Spleen (tissue), 13 donors: ENCODE measurements at places on chromosomes 13 and 19. TPM values are rescaled to one million over a fixed set of nuclear protein-coding genes. Genes with fewer than 3 reads are reported as not detected.

FCER2 gene
- 43.0 TPM for total RNA-seq

SHD gene
- not detected for total RNA-seq

HSD17B14 gene
- total RNA-seq, result 8.1 TPM

PSG1 gene
- total RNA-seq, result not detected

GRCh38 chr13:21901811-21902708 lies 231.2 kb downstream of the FGF9 start:
- no peaks in the 10 kb centered on the region for H3K36me3 ChIP-seq
- H3K27ac ChIP-seq, result no peak overlapping the region
- H3K4me1 ChIP-seq, result no peaks in the 10 kb centered on the region
- H3K4me3 ChIP-seq, result no peak overlapping the region
- no peaks in the 10 kb centered on the region for H3K27me3 ChIP-seq
- no peak for DNase-seq

GRCh38 chr13:40609972-40610726 lies 56.3 kb downstream of the FOXO1 start:
- peaks cover 62% of the 10 kb centered on the region for H3K4me1 ChIP-seq
- no peaks in the 10 kb centered on the region for H3K27me3 ChIP-seq
- H3K36me3 ChIP-seq, result no peaks in the 10 kb centered on the region
- peak overlapping the region; percentile 8 for H3K27ac ChIP-seq
- DNase-seq, result no peak

DNA sequence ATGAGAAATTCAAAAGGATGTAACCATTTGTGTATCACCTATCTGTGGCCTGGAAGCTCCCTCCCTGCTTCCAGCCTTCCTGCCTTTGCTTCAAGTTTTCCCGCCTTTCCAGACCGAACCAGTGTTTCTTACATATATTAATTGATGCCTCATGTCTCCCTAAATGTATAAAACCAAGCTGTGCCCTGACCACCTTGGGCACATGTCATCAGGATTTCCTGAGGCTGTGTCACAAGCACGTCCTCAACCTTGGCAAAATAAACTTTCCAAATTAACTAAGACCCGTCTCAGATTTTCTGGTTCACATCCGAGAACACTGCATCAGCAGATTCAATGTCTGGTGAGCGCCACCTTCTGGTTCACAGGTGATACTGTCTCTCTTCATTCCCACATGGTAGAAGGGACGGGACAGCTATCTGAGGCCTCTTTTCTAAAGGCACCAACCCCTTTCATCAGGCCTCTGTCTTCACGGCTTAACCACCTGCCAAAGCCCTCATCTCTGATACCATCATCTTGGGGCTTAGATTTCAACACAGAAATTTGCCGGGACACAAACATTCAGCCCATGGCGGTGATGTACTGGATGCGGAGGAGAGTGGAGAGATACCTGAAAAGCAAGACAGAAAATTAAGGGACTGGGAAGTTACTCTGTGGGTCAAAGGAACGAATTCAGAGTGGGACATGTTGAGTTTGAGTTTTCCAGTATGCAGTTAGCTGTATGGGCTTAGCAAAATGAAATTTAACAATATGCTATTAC lies 58.7 kb upstream of the PABPC3 start:
- peaks cover 38% of the 10 kb centered on the region for H3K27me3 ChIP-seq
- no peaks in the 10 kb centered on the region for H3K36me3 ChIP-seq
- H3K4me3 ChIP-seq, result no peak overlapping the region
- no peak for DNase-seq
- no peak overlapping the region for H3K27ac ChIP-seq
- H3K4me1 ChIP-seq, result no peaks in the 10 kb centered on the region

DNA sequence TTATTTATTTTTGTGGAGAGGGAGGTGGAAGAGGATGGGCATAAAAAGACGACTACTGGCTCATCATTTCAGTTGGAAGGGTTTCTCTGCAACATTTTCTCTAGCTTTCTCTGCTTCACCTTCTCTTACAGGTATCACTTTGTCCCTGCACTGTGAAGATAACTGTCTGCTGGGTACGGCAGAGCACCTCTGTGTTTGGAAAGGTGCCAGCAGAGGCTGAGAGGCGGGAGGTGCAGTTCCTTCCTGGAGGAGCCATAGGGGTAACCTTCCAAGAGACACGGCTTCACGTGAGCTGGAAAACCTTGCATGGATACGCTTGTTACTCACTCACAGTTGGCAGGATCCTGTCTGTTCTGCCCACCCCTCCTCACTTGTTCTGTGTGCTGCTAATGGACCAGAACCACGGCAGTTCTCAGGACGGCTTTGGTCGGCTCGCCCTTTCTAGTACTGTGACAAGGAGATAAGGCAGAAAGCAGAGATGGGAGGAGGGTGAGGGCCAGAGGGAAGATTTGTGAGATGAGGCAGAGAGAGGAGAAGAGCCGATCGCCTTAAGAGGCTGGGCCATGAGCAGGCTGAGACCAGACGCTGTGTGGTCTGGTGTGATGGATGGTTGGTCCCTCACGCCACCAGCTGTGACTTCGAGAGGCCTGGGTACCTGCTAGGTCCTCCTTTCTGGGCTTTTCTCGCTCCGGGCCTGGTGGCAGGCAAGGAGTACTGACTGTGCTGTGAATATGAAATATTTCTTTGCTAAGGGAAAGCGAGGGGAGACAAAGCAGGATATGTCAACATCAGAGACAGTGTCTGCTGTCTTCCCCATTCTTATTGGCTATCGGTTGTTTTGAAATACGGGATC lies 66.8 kb downstream of the MRPL57 start:
- no peak for DNase-seq
- no peak overlapping the region for H3K27ac ChIP-seq
- H3K36me3 ChIP-seq, result no peaks in the 10 kb centered on the region
- H3K4me1 ChIP-seq, result no peaks in the 10 kb centered on the region
- H3K4me3 ChIP-seq, result no peak overlapping the region

DNA sequence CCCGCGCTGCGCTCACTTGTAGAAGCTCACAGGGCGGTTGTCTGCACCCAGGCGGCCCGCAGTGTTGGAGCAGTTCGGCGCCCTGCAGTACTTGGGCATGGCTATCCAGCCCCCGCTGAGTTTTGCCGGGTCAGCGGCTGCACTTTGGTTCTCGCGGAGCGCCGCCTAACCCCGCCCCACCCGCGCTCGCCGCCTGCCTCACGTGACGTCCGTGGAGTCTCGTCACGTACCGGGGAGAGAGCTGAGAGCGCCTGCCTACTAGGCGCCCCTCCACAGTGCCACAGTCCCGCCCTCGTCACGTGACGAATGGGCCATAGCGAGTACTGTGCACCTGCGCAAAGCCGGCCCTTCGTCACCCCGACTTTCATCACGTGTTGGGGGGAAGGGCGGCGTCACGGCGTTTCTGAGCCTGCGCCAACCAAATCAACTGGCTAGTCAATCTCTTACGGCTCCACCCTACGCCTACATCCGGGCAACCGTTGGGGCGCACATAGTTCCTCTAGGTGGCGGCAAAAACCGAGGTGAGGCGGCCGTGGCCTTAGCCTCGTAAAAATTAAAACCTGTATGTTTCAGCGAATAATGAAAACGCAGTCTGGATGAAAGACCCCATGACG lies at the start of gene THAP8:
Gene THAP8, minus strand, starts transcription at position 167 of the 614 bp plus-strand sequence. Its CDS starts 68 bp downstream, at position 99.
- H3K4me1 ChIP-seq, result peaks cover 34% of the 10 kb centered on the region
- H3K4me3 ChIP-seq, result peak within 1 kb of the TSS; percentile 79
- peak within 1 kb of the TSS; percentile 98 for H3K27ac ChIP-seq
- DNase-seq, result peak; percentile 100

DNA sequence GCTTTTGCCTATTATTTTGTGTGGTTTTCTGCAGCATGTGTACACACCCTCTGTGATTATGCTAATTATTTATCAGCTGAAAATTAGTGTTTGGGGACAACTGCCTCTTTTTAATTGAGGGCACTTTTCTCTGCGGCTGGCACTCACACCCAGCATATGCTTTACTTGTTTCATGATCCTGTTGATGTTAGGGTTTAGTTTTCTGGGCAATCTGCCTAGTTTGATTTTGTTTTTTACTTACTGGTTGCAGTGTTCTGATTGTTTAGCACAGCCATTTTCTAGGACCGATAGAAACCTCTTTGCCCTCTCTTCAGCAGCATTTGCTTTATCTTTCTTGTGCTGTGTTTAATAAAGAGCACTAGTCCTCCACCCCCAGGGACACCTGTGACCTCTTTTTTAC lies 161.6 kb downstream of the PAN3 start:
- H3K4me1 ChIP-seq, result no peaks in the 10 kb centered on the region
- no peak overlapping the region for H3K27ac ChIP-seq
- no peak overlapping the region for H3K4me3 ChIP-seq
- no peaks in the 10 kb centered on the region for H3K27me3 ChIP-seq

DNA sequence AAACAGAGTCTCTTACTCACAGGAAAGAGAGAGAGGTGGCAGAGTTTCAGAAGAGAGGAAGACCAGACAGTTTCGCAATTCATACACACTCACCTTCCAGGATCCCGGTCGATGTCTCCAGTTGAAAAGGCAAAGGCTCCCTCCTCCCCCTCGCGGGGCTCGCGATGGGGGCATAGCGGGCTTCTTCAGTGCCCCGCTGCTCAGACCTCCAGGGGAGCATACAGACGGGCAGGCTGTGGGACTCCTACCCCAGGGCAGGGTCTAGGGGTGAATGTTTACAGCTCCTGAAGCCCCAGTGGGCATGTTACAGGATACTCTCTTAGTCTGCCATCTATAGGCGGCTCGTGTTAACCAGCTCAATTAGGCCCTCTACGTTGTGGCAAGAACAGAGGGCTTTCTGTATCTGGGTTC lies 139.2 kb downstream of the SLITRK5 start:
- no peaks in the 10 kb centered on the region for H3K27me3 ChIP-seq
- peak overlapping the region; percentile 39 for H3K27ac ChIP-seq
- H3K36me3 ChIP-seq, result no peaks in the 10 kb centered on the region
- peak; percentile 69 for DNase-seq

DNA sequence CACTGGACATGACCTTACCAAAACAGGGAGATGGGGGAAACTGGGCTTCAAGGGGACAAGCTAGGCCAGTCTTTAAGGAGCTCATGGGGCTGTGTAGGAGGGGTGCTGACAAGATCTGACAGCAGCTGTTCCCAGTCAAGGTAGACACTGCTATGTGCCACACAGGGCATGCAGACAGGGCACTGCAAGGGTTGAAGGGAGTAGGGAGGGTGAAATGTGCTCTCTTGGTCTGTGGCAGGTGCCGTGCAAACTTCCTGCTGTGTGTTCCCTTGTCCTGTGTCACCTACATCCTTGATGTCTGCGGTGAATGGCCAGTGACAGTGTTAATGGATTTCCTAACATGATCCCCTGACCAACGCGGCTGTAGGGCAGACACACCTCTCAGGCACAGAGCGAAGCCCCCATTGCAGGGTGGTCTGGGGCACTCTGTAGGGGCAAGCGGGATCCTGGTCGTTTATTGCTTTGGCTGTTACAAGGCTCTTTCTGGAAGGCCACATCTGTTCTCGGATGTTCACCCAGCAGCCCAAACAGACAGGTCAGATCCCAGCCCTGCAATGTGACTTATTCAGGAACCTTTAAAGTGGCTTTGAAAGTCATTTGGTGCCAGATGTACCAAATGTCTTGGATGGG lies 199.5 kb upstream of the ZNF536 start:
- H3K27ac ChIP-seq, result no peak overlapping the region
- no peaks in the 10 kb centered on the region for H3K36me3 ChIP-seq
- H3K4me3 ChIP-seq, result no peak overlapping the region
- no peaks in the 10 kb centered on the region for H3K27me3 ChIP-seq

GRCh38 chr13:65112531-65112941 lies 2117.6 kb downstream of the PCDH9 start:
- no peak for DNase-seq
- no peaks in the 10 kb centered on the region for H3K4me1 ChIP-seq
- no peaks in the 10 kb centered on the region for H3K36me3 ChIP-seq
- no peak overlapping the region for H3K27ac ChIP-seq

- DNase-seq, result no peak
- no peak overlapping the region for H3K4me3 ChIP-seq
- H3K27ac ChIP-seq, result no peak overlapping the region
- no peaks in the 10 kb centered on the region for H3K36me3 ChIP-seq
Observed at GRCh38 chr13:52043675-52044074, 19.2 kb downstream of the UTP14C start.
